ENCODE measurements at places on chromosomes 2 and 18.

GRCh38 chr2:231372326-231372725 lies 23.2 kb upstream of the B3GNT7 start:
- no peak for DNase-seq

DNA sequence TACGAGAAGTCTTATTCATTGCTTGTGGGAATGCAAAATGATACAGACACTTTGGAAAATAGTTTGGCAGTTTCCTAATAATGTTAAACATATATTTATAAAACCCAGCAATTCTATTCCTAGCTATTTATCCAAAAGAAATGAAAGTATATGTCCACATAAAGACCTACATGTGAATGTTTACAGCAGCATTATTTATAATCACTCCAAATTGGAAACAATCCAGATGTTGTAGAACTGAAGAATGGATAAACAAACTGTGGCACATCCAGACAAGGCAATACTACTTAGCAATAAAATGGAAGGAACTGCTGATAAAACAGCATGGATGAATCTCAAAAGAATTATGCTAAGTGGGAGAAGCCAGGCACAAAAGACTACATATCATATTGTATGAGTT lies 19.3 kb downstream of the MRPL33 start:
- no peak for DNase-seq

- no peak for DNase-seq
Measured at GRCh38 chr18:75211002-75211621, 515 bp downstream of the TSHZ1 start.

DNA sequence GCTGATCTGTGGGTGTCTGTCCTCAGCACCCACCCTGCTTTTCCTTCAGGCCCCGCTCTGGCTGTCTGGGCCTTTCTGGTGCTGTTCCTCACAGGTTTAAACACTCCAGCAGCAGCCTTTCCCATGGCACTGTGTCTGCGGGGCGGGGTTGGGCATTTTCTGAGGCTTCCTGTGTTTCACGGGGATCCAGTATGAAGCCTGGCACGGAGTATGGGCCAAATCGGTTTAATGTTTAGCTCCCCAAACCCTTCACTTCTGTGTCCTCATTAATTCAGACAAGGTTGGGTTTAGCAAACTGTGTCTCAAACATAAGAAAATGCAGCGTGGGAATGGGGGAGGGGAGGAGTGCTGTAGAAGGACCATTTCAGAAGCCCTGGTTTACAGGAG lies 44.9 kb downstream of the HPCAL1 start:
- DNase-seq, result no peak

DNA sequence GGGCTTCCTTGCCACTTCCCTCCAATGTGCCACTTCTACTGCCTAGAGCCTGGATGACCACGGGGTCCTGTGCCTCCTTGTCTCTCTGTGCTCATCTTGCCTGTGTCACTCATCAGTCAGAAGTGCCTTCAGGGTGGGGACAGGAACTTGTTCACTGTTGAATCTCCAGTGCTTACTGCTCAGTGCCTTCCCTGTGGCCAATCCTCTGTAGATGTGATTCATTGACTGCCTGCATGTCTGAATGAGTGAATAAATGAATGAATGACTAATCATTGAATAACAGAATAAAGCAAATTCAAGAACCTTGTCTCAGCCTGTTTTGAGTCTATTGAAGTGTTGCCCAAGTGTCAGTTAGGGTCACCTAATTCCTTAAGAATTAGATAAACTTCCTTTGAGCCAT lies 42.3 kb upstream of the FAM136A start:
- no peak for DNase-seq

GRCh38 chr2:169895294-169895985 lies 68.2 kb downstream of the UBR3 start:
- no peak for DNase-seq

- DNase-seq, result no peak
Measured at GRCh38 chr2:151422917-151423439, 13.3 kb downstream of the RIF1 start.

DNA sequence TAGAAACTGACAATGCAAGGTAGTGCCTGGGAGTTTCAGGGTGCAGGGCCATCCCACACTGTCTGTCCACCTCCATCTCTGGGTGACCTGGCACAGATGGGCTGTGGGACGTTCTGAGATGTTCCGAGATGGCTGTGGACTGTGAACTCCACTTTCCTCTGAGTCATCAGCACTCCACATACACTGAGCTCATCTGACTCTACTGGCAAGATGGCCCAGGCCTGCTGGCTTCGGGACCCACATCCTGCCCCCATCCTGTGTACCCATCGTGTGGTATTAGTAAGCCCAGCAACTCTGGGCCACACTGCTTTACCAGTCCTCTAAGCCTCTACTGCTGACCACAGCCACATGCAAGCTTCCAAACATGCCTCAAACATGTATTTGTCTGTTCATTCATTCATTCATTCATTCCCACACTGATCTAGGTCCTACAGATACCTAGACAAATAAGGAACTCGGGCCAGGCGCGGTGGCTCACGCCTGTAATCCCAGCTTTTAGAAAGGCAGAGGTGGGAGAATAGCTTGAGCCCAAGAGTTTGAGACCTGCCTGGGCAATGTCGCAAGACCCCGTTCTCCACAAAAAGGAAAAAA lies 124.8 kb upstream of the CXCR4 start:
- DNase-seq, result no peak

GRCh38 chr2:28751956-28752630 lies 463 bp downstream of the PPP1CB start:
- no peak for DNase-seq

DNA sequence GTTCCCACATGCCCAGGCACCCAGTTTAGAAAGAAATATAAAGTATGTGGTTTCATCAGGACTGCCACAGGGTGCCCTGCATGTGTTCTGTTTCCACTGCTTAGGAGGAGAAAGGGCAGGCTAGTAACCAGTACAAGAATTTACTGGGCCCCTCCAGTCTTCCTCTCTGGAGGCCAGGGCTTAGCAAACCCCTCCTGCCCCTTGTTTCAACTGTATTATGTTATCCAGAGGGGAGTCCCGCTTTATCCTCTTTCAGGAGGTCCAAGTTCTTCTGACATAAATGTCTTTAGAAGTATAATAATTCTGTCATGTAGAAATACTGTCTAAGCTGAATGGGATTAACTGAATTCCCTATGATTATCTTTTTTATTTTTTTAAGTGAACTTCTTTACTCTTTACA lies 132.1 kb downstream of the WDSUB1 start:
- DNase-seq, result no peak

DNA sequence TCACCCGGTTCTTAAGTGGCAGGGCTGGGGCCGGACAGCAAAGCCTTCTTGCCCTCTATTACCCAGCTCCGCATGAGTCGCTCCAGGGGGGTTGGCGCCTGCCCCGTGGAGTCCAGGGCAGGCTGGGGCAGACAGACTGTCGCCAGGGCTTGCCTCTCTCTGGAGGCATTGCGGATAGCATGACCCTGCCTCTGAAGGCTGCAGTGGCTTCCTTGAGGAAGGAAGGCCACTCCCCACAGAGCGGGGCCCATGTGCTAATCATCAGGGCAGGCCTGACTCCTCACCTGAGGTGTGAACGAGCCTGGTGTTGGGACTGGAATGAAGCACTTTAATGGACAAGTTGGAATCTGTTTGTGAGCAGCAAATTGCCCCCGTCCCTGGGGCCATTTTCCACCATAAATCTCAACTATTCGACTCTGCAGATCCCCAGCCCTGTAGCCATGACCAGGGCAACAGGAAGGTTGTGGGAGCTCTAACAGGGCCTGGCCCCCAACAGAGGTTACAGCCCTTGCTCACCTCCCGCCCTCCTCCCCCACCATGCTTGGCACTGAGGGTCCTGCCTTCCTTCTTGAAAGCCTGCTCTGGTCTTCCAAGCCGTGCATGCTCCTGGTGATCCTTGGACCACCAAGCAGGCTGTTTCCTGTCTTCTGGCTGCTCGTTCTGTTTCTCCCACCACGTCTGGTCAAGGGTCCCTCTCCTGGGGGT lies 144.9 kb upstream of the HAAO start:
- DNase-seq, result no peak

DNA sequence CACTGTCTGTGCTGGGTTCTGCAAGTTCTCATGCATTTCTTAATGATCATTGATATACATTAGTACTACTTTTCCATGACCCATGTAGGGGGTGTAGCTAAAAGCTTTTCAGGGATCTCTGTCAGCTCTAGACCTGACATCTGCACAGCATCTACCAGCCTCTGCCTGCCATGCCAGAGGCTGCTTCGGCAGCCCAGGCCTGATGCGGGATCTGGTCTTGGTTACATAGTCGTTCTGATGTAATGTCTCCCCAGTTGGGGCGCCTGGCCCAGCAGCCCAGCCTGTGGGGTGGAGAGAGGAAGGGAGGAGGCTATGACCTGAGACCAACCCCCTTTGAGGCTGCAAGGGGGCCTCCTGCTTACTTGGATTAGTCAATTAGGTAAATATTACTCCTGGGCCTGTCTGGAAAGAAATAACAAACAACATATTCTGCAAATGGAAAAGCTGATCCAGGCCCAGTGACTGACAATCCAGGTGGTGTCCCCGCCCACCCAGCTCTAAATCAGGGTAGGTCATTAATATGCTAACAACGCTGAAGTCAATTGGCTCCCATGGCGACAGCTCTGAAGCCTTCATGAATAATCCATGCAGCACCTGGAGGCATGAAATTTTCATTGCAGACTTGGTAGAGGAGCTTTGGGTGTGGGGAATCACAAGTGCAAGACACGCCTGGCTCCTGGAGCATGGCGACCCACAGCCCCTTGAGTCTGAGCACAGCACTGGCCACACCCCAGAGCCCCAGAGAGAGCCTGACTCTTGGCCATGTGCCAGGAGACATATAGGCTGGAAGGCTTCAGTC lies 575.3 kb downstream of the CMPK2 start:
- DNase-seq, result no peak

DNA sequence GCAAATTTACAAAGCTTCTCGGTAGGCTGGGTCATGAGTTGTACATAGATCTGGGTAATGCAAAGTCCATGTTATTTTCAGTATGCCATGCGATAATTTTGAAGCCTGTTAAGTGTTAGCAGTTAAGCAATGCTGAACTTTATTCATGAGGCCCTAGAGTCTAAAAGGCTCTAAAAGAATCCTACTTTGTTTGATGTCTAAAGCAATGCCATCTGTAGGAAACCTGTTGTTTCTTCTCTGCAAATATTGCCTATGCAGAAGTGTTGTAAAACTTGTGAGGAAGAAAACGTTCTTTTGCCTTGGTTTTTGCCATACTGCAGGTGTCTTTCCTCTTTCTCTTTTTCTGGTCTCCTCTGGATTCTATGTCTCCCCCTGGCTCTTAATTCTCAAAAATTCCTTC lies 9.1 kb downstream of the ARHGAP15 start:
- no peak for DNase-seq

DNA sequence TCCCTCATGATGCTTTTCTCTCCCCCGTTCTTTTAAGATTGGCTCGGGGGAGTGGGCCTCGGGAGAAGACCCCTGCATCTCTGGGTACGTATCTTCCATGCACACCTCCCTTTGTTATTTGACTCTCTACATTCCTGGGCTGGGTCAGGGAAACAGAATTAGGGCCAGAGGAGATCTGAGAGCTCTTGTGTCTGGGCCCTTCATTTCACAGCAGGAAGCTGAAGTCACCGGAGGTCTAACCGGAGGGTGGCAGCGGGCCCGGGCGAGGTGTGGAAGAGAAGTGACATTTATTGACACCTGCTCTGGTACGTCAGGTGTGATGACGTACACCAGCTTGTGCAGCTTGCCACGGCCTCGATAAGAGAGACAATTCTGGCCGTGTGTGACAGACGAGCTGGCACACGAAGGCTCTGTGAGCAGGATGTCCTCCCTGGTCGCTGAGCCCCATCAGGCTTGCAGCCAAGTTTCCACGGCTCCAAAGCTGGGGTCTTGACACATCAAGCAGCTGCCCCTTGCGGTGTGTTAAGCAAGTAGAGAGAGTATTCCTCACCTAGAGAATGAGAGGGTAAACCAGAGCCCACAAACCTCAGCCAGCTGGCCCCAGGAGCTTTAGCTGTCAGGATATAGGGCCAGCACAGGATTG lies 30.4 kb downstream of the TOGARAM2 start:
- DNase-seq, result no peak

- DNase-seq, result no peak
Measured at GRCh38 chr2:183229386-183229785, 105.1 kb downstream of the NUP35 start.

DNA sequence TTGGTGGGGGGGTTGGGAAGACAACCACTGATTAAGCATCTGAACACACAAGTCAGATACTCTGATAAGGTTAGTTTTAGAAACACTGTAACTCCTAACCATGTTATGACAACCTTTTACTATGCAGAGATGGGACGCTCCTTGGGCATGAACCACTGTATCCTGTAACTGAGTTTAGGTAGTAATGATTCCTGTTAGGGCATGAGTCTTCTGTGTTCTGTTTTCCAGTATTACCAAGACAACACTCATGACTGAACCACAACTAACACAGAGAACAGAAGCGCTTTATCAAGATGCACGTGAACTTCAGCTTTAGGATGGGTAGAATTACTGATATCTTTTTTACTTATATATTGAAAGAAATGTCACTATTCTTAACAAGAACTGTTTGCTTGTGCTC lies 14.1 kb upstream of the CREB1 start:
- no peak for DNase-seq

- DNase-seq, result peak; percentile 48
Measured at GRCh38 chr2:104572834-104573233, 281.1 kb upstream of the POU3F3 start.

- DNase-seq, result no peak
Measured at GRCh38 chr2:70978341-70979179, at the start of gene ANKRD53. Gene ANKRD53 (plus strand): TSS chr2:70978630. CDS start chr2:70978646, 16 bp downstream.

DNA sequence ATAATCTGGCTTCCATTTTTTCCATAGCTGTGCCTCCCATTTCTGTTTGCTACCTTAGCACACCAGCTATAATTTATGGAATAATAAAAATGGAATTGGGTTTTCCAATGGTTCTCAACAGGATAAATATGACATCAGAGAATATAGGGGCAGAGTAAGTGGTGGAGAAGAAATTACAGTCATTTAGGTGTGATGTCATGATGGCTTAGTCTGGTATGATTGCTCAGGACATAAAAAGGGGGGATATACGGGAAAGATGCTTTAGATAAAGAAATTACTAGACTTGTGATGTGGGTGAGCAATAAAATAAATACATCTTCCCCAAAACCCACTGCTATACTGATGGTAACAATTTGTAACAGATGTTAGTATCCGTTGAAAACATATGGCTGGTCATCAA lies 21.6 kb upstream of the KIF5C start:
- DNase-seq, result no peak

DNA sequence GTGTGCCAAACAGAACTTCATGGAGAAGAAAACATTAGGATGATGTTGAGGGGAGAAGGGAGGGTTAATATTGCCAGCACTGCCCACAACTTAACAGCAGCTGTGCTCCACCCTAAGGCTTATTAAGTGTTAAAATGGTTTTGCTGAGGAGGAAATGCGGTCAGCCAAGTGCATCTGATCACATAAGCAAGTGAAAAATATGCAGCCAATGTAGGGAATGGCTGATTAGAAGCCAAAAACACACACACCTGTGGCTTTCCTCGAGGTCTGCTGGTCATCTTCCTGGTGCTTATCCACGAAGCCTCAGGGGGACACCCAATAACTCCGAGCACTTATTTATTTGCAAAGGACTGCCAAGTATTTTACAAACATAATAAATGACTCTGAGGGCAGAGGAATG lies 66.3 kb upstream of the GPR45 start:
- no peak for DNase-seq

Measured in KBM-7 (cell line).